Hindlimb muscle (tissue), 1 donor: ENCODE measurements at places on chromosomes 4 and X. TPM values are rescaled to one million over a fixed set of nuclear protein-coding genes. Genes with fewer than 3 reads are reported as not detected.

CFP gene
- polyA plus RNA-seq, result 1.2 TPM

GRCh38 chr4:123495530-123495929 lies 98.9 kb downstream of the SPRY1 start:
- no peak for DNase-seq

DNA sequence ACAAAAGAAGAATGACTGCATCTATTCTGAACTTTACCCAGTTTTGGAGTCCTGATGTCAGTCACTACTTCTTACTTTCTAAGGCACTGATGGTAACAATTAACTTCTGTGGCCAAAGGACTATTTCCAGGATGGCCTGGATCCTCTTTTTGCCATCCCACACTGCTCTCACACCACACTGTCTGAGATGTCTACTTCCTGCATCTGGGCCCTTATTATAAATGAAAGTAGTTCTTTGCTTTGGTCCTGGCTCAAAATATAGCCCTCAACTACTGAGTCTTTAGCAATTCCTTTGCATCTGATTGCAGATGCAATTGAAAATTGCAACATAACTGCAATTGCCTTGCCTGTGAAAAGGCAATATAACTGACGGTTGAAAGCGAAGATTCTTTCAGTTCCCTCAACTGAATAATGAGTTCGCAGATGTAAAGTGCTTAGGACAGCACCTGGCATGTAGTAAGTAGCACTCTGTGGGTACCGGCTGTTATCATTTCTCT lies 44.2 kb downstream of the COQ2 start:
- no peak for DNase-seq

USP51 gene
- polyA plus RNA-seq, result 3.5 TPM

GRCh38 chr4:15149234-15149838 lies 147.1 kb downstream of the CPEB2 start:
- DNase-seq, result no peak

GRCh38 chrX:87664381-87664780 lies 146.8 kb downstream of the KLHL4 start:
- DNase-seq, result peak; percentile 10

GRCh38 chr4:72352711-72353110 lies 216.3 kb downstream of the ADAMTS3 start:
- no peak for DNase-seq

POU3F4 gene
- polyA plus RNA-seq, result not detected

ETDA gene
- polyA plus RNA-seq, result not detected

DNA sequence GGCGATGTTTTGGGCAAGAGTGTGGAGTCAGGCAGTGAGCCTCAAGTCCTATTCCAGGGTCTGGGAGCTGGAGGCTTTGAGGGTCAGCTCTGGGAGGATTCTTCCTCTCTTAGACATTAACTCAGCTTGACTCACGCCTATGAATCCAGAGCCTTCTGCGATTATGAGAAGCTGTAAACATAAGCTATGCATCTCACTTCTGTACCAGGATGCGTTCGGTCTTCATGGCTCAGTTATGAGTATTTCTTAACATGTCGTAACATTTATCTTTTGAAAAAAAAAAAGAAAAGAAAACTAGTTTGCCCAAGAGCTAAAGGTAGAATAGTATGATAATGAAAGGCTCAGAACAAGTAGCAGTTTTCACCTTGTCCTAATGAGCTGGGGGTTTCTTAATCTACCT lies 4.6 kb downstream of the SHROOM2 start:
- no peak for DNase-seq

POF1B gene
- 0.23 TPM for polyA plus RNA-seq
